ENCODE measurements at places on chromosomes 2 and 18.

DNA sequence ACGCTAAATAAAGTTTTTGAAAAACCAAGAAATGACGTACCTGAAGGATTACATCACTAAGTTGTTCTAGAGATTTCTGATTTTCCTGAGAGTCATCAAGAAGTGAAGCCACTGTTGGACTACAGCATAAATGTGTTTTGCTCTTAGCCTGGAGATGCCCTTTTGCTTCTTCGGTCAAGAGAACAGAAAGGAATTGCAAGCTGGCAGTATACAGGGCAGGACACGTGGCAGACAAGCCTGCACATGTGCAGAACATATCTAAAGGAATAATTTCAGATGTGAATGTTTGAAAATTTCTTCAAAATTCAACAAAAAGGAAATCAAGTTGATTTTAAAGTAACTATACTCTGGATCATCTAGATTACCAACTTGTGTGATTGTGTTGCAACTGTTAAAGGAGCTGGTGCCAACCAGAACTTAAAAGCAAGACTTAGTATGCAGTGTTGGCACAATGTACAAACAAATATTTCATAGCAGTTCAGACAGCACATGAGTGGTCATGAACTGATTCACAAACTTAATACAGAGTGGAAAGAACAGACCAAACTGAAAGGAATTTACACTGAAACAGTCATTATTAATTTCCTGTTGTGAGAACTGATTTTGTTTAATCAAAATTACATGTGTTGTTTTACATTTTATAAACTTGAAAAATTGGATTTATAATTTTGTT is 100.4 kb upstream of the CD226 start:
- DNase-seq, result peak; percentile 1

DNA sequence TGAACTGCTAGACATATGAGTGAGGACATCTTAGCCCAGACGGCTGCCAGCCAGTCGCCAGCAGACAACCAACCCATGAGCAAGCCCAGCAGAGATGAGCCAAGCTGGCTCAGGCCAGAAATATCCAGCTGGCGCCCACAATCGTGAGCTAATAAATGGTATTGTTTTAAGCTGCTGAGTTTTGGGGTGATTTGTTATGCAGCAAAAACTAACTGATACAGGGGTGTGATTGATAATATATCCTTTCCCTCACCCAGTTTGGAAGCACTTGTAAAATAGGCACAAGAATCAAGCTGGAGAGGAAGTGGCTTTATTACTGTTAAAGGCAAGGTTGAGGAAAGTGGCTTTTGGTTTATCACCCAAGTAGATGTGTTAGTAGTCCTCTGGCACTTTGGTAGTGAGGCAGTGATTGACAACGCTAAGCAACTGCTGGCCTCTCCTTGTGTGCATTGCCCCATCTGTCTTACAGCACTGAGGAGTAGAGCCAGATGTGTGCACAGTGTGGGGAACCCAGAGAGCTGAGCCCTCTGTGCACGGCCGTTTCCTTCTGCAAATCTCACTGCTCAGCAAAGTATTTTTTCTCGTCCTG is 110.1 kb downstream of the MYO1B start:
- no peak for DNase-seq

- no peak for DNase-seq
Measured at GRCh38 chr18:5122272-5122671, 74.8 kb downstream of the AKAIN1 start.

DNA sequence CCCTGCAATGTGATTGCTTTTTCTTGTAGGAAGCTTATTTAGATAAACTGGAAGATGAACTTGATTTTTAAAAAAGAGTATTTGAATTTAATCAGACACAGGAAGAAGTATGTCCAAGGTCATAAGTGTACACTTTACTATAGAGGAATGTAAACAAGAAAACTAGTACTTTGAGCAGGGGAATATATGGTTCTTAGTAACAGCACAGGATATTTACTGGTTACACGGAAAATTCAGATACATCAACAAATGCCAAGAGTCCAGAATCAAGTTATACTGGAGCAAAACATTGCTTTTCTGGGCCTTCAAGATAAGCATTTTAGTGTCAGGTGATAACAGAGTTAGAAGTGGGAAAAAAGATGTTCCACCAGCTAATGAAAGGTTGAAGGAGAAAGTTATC is 75.5 kb downstream of the EFEMP1 start:
- DNase-seq, result no peak

GRCh38 chr2:96528006-96528699 is 8.4 kb upstream of the ARID5A start:
- no peak for DNase-seq

- DNase-seq, result no peak
Measured at GRCh38 chr2:203900253-203900652, 32.7 kb downstream of the CTLA4 start.

- peak; percentile 7 for DNase-seq
Measured at GRCh38 chr2:176931588-176932563, 280.7 kb upstream of the HNRNPA3 start.

DNA sequence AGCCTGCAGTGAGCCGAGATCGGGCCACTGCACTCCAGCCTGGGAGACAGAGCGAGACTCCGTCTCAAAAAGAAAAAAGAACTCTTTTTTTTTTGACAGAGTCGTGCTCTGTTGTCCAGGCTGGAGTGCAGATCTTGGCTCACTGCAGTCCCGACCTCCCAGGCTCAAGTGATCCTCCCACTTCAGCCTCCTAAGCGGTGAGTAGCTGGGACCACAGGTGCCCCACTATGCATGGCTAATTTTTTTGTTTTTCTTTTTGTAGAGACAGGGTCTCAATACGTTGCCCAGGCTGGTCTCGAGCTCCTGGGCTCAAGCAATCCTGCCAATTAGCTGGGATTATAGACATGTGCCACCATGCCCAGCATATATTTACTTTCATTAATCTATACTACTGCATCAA is 12.5 kb upstream of the INO80D start:
- DNase-seq, result no peak

DNA sequence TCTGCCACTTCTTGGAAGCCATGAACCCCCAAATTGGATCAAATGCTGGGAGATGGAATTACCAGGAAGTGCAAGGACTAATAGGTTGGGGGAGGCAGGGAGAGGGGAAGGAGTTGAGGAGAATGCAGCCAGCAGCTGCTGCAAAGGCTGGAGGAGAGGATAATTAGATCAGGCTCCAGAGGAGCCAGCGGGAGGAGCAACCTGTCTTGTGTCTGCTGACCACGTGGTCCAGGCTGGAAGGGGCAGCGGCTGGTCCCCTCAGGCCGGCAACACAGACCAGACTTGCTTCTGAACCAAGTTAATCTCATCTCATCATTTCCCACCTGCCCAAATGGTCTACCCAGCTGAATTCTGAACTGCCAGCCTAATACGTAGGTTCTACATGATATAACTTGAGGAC is 68.3 kb downstream of the MRO start:
- DNase-seq, result no peak

- no peak for DNase-seq
Measured at GRCh38 chr2:109712746-109713145, 81.4 kb upstream of the RGPD5 start.

GRCh38 chr2:37881397-37881796 is 43.7 kb upstream of the RMDN2 start:
- DNase-seq, result no peak

- DNase-seq, result no peak
Measured at GRCh38 chr2:120858361-120859106, 122.9 kb downstream of the GLI2 start.

DNA sequence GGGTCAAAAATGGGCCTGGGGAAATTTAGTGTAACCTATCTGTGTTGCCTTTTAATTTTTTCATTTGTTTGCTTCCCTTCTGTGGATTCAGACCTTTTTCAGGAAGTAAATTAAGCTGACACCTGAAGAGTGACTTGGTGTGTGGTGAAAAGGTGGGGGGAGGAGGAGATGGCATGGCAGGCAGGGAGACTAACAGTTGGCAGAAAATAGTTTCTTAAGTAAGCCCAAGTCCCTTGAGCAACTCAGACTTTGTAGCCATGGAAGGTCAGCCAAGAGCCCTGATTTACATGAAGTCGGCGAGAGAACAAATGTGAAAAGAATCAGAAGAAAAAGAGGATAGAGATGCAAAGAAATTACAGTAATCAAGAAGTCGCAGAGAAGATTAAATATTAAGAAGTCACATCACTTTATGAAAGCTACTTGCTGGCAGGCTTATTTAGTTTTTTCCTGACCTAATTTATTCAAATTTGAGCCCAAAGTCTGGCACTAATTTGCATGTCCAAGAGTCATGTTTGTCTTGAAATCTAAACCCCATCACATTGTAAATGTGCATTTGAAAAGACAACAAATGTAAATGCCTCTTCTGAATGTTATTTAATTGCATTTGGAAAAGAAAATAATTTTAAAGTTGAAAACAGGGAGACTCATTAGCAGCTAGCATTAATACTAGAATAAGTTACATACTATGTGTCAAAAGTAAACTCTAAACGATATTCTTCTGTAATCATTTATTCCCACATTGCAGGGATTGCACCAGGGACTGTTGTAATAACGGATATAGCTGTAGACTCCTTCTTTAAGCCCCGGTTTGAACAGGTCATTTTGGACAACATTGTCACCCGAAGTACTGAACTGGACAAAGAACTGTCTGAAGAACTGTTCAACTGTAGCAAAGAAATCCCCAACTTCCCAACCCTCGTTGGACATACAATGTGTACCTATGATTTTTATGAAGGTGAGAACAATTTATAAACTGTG is 19.3 kb downstream of the UPP2 start:
- no peak for DNase-seq

DNA sequence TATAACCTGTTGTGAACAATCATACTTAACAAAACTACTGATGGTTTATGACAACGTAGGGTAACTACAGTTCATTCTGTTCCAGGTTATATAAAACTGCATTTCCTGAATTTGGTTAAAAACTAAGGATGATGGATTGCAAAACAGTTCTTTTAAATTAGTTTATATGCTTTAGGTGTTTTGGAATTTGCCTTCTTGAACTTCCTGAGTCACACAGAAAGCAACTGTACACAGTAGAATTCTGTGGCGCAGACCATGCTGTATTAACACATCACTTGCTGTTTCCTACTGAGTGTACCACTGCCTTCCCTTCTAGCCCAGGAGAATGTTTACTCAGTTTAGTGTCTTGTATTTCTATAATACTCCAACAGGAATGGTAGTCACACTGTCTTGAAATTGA is 19.4 kb downstream of the ITGB1BP1 start:
- no peak for DNase-seq

DNA sequence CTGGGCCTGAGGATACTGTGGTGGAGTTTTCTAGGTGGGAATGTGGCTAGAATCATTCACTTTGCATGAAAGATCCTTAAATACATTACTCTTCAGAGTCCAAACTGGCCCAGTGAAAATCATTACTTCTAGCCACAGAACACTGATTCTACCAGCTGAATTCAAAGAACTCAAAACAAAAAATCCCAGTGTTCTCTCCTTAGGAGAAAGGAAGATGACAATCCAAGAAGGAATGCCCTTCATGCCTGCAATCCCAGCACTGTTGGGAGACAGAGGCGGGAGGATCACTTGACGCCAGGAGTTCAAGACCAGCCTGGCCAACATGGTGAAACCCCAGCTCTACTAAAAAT is 35.2 kb downstream of the FAM228A start:
- DNase-seq, result no peak

DNA sequence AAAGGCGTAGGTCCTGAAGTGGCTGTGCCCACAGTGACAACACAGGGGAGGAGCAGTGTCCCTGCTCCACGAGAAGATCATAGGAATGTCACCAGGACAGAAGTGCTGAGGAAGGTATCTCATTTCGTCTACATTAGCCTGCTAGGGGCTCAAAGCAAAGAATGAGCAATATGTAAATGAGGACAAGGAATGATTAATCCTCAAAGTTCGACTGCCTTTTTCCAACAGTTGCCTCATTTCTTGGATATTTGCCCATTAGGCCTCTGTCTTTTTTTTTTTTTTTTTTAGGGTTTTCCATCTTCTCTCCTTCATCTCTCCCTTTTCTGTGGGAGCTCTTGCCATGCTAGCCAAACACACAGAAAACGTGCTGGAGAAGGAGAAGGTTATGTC is 105.2 kb upstream of the ARHGAP28 start:
- no peak for DNase-seq

DNA sequence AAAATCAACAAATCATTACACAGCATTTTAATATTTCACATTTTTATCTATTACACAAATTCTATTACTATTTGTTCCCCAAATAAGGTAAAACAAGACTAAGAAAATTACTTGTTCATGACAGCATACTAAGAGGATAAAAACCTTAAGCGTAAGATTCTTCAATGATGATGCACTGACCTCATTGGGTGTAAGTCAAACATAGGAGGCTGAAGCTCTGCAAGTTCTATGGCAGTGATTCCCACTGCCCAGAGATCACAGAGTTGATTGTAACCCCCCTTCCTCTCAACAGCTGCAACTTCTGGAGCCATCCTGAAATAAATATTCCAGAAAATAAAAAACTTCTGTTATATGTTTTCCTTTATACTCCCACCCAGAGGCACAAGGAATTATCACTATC is 82.2 kb upstream of the CDKL4 start:
- no peak for DNase-seq

GRCh38 chr2:7552825-7553570 is 635.8 kb downstream of the RNF144A start:
- no peak for DNase-seq

- no peak for DNase-seq
Measured at GRCh38 chr18:52242711-52243110, 97.3 kb upstream of the DCC start.

DNA sequence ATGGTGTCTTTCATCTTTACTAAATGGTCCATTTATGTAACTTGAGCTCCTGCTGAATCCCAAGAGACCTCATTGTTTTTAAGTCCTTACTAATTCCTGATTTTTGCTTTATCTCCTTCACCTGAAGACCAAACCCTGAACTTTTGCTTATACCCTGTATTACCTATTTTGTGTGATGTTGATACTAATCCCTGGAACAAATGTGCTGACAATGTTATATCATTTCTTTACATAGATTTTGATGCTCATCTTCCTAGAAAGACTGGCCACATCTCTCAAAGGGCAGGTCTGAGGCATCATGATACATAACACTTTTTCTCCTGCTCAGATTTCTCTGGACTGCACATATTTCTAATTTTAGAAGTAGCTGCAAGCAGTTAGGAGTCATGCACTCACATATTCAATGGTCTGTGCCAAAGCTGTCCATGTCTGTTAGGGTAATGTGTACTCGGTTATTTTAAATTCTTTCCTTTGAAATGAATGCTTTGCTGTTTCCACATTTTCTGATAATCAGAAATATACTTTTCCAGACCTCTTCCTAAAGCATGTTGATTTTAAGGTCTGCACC is 427.9 kb upstream of the HNRNPA3 start:
- no peak for DNase-seq

GRCh38 chr2:221817052-221817451 is 244.9 kb upstream of the EPHA4 start:
- no peak for DNase-seq

- DNase-seq, result no peak
Measured at GRCh38 chr2:229463841-229464346, 192.8 kb upstream of the PID1 start.

DNA sequence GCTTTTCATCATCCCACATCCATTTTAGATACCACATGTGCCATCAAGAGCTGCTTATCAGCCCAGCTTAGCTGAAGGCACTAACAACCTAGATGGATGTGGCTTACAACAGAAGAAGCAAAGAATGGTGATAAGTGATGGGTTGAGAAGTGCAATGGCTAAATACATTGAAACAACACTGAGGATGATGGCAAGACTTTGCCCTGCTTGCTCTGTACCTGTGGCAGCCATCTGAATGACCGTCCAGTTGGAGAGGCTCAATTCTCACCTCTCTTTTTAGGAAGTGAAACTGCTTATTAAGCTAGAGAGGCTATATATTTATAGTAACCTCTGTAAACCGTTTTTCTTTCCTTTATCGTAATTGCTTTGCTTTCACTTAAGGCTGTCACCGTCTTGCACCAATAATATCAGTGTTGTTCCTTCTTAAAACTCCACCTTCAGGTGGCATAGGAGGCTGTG is 5.7 kb downstream of the GPATCH11 start:
- DNase-seq, result no peak

- no peak for DNase-seq
Measured at GRCh38 chr18:58557008-58557435, 71.9 kb downstream of the ALPK2 start.
